ENCODE measurements at places on chromosomes 3 and 15.

DNA sequence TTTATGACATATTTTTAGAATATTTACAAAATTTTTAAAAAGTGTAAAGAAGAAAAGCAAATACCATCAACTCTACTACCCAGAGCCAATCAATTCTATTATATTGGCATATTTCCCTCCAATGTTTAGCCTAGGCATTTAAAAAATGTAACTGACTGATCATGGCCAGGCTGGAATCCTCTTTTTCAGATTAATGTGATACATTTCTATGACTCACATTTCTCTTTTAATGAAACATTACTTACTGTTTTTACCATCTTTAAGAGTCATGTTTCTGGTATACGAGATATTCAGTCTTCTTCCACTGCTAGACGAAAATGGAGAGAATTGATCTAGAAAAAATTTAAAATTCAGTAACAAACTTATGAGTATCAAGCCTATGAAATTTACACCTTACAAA, 53.4 kb upstream of the DCUN1D1 start:
- no peak for DNase-seq

GRCh38 chr15:67208396-67208795, 46.1 kb downstream of the AAGAB start:
- no peak for DNase-seq

GRCh38 chr15:29283381-29283780, 13.8 kb upstream of the NSMCE3 start:
- no peak for DNase-seq

DNA sequence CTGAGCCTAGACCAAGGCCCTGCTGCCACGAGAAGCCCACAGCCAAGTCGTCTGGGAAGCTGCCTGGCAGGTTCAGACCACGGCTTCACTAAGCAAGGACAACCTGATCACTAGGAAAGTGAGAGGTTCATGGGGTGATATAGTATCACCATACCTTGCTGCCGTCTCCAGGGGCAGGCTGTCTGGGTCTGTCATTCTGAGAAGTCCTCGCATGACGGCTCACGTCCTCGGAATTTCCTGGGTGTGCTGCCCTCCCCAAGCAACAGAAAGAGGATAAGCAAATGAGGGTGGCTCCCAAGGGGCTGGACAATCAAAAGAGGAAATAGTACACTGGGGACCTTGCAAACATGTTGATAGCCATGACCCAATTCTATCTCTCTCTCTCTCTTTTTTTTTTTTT, 207.4 kb upstream of the IGF1R start:
- no peak for DNase-seq

- no peak for DNase-seq
Observed at GRCh38 chr3:186814100-186814499, 7.8 kb upstream of the RFC4 start.

GRCh38 chr3:12224181-12225147, 64.4 kb upstream of the PPARG start:
- peak; percentile 1 for DNase-seq

DNA sequence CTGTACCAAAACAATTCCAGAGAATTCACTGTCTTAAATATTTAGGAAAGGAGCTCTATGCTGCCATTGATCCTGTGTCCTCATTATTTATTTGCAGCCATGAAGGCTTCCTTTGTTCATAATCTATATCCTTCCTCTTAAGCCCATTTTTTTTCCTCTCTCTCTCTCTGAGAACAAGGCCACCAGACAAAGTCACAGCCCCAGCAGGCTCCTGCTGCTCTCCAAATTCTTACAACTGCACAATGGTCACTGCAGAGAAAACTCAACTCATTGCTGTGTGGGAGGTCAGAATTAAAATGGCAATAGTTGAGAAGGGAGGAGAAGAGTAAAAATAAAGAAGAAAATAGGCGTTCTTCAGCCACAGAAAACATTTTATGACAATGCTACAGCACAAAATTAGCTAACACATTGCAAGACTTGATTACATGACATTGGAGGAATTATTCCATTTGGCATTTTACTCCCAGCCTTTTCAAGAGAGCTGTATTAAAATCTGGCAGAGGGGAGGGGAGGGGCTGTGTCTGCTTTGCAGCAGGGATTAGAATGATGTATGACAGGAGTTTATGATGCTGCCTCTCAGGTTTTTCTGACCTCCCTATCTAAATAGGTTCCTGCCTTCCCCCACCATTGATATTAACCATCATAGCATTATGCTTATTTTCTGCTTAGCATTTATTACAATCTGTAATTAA, 399.7 kb upstream of the THBS1 start:
- DNase-seq: no peak

GRCh38 chr3:48429317-48429959, 448 bp downstream of the PLXNB1 start:
- DNase-seq: peak; percentile 42

DNA sequence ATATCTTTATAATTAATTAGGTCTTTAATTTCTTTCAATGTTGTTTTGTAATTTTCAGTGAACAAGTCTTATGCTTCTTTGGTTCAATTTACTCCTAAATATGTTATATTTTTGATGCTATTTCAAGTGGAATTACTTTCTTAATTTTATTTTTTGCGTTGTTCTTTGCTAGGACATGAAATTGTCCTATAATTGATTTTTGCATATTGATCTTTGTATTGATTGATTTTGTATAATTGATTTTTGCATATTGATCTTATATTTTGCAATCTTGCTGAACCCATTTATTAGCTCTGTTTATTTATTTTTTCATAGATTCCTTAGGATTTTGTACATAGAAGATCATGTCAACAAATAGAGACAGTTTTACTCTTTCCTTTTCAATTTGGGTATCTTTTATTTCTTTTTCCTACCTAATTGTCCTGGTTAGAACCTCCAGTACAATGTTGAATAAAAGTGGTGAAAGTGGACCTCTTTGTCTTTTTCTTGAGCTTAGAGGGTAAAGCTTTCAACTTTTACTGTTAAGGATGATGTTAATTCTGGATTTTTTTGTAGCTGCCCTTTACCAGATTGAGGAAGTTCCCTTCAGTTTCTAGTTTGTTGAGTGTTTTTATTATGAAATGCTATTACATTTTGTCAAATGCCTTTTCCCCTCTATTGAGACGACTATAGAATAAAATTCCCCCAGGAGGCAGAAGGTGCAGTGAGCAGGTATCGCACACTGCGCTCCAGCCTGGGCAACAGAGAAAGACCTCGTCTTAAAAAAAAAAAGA, 36.8 kb upstream of the CCDC50 start:
- no peak for DNase-seq

GRCh38 chr3:157652366-157652765, 149.2 kb upstream of the VEPH1 start:
- no peak for DNase-seq

DNA sequence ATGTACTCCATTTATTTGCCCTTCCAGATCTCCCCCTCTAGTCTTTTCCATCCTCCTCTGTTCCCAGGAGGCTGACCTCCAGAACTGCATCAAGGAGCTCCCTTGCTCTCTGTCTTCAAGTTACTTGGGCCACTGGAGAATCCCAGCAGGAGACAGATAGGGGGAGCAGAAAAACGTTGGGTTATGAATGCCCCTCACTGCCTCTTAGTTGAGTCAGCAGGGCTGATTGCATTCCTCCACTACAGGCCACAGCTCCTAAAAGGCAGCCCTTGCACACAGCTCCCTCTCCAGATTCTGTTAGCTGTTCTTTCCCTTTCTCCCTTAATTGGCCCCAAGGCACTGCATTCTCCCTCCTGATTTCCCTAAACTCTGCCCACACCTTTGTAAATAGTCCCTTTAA, 12.4 kb upstream of the CEP152 start:
- peak; percentile 4 for DNase-seq

GRCh38 chr3:172060234-172060633, 20.9 kb downstream of the FNDC3B start:
- no peak for DNase-seq

GRCh38 chr15:29612096-29612495, 210.2 kb downstream of the TJP1 start:
- DNase-seq: peak; percentile 76

DNA sequence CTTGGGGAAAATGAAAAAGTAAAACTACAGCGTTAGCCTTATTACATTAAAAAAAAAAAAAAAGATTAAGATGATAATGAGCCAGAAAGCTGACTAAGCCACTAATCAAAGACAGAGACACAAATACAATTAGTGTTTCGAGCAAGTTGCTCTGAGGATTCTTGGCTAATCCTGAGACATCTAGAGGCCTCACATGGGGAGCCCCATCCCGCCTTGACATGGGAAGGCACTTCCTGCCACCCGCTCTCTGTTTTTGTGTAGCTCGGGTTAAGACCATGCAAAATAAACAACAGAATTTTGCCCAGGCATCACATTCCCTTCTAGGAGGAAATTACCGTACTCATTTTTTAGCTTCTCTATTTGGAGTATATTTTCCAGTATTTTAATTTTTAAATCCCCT, 15.3 kb downstream of the HESX1 start:
- DNase-seq: peak; percentile 28

DNA sequence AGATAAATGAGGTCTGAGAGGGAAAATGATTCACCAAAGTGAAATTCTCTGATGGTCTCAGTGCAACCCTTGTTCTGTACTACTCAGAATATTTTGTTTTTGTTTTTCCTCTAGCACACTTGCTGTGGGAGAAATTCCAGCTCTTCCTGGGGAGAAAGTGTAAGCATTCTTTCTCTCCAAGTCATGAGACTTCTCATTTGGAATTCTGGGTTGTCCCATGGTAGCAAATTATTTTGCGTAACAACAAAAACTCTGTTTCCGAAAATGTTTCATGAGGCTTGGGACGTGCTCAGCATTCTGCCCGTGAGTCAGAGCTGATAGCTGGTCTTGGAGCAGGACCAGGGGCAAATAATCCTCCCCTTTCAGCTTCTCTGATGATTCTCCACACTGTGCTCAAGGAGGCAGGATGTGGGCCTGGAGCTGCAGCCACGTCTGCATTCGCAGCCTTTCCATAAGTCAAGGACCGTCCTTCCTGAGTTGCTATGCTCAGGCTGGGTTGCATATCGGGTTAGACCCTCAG, 70.3 kb downstream of the SENP2 start:
- no peak for DNase-seq

DNA sequence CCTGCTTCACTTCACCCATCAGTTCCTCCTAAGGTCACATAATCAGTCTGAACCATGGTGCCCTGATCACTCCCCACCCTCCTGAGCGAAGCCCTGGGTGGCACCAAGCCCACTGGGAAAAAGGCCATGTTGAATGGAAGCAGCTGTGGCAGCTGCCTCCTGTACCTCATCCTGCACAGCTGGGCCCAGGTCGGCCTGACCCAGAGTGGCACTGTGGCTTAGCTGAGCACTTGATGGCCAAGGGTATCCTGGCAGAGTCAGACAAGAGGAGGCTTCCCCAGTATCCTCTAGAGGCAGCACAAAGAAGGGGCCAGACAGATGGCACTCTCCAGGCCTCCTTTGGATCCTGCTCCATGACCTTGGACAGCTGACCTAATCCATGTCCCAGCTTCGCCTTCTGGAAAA, 68.4 kb downstream of the TLE3 start:
- no peak for DNase-seq

- DNase-seq: no peak
Observed at GRCh38 chr15:25053000-25053815, 98.4 kb downstream of the SNRPN start.

GRCh38 chr3:172033396-172033795, 6.0 kb upstream of the FNDC3B start:
- DNase-seq: no peak

GRCh38 chr3:70179111-70179510, 133.3 kb downstream of the MDFIC2 start:
- DNase-seq: no peak

- no peak for DNase-seq
Observed at GRCh38 chr3:99825004-99825640, 7.5 kb downstream of the CMSS1 start.

- no peak for DNase-seq
Observed at GRCh38 chr3:33706056-33706455, 12.0 kb downstream of the CLASP2 start.

DNA sequence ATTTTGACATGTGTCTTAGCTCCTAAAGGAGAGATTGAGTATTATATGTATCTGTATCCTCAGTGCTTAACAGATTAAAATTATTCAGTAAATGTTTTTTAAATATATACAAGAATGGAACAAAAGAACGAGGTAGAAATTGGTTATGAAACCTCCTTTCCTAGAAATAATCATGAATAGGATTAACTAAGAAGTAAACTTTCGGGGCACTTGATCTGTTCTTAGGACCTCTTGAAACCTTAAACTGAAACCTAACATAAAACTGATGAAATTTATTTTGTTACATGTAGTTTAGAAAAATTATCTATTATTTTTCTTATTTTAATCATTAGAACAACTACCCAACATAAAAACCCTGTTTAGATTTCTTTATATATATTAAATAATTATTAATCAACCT, 311.5 kb downstream of the THSD4 start:
- DNase-seq: no peak

- no peak for DNase-seq
Observed at GRCh38 chr3:134897391-134898141, 102.5 kb downstream of the EPHB1 start.

GRCh38 chr3:189688262-189688661, 57.1 kb downstream of the TP63 start:
- DNase-seq: no peak

DNA sequence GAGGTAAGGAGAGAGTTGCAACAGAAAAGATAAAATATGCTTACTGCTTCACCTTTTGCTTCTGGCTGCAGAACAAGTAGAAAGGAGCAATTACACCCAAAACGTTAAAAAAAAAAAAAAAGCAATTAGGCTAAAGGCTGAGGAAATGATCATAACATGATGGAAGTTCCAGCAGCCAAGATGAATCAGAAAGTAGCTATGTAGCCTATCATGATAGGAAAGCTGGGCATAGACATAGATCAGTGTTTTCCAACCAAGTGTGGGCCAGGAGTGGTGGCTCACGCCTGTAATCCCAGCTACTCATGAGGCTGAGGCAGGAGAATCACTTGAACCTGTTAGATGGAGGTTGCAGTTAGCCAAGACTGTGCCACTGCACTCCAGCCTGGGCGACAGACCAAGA, 52.6 kb downstream of the AGTR1 start:
- DNase-seq: no peak

DNA sequence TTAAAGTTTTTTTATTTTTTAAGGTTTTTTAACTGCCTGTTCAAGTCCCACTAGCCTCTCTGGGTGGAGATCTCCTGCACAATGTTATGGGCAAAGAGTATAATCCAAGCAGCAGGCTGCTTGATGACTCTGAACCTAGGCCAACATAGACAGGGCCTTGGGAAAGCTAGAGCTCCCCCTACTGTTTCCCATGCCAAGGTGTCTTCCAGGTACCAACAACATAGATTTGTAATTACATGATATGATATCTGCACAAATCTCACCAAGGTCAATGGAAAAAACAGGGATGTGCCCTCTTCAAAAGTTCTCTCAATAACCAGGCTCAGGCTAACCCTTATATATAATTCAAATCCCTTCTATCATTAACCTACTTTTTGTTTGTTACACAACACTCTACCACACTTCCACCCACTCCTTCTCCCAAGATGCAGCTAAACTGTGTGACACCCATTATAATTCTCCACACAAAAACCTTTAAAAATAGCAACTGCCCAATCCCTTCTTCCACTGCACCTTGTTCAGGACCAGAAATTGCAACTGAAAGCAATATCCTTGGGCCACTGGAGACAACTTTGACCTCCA, 43.8 kb downstream of the RBM15B start:
- peak; percentile 43 for DNase-seq

- DNase-seq: no peak
Observed at GRCh38 chr3:179921500-179921899, 115.2 kb downstream of the PEX5L start.

GRCh38 chr3:80308637-80309036, 540.8 kb upstream of the ROBO1 start:
- DNase-seq: no peak

Data from A673 (cell line).